ENCODE measurements at places on chromosomes 1 and 21. TPM values are rescaled to one million over a fixed set of nuclear protein-coding genes. Genes with fewer than 3 reads are reported as not detected.

PTPRC gene
- total RNA-seq = 12.3 TPM

CDCA8 gene
- 3.6 TPM for total RNA-seq

APCS gene
- total RNA-seq = not detected

SLX9 gene
- total RNA-seq = 13.9 TPM

RNU1-1 gene
- total RNA-seq = under 0.01 TPM

KCNA3 gene
- total RNA-seq = 3.6 TPM

TAF5L gene
- total RNA-seq = 13.8 TPM

GRIK1 gene
- total RNA-seq = 33.3 TPM

GABRD gene
- 1.4 TPM for total RNA-seq

KCNC4 gene
- 15.0 TPM for total RNA-seq
